HT-29 (cell line): ENCODE measurements at places on chromosomes 7 and 10. TPM values are rescaled to one million over a fixed set of nuclear protein-coding genes. Genes with fewer than 3 reads are reported as not detected.

Gene EDRF1
- 17.4 and 18.7 TPM in 2 replicates for total RNA-seq

Gene SLC13A4
- not detected in 2 replicates for total RNA-seq

Gene GRID2IP
- not detected in 2 replicates for total RNA-seq

Gene PFKFB3
- total RNA-seq, result 11.8 and 15.2 TPM in 2 replicates

Gene SRGN
- total RNA-seq, result 0.13 TPM in 1 of 2 replicates, not detected in the other

Gene LRRC4
- total RNA-seq, result not detected in 2 replicates

Gene ORC5
- 56.5 and 73.6 TPM in 2 replicates for total RNA-seq

Gene STAG3
- 0.05 and 0.08 TPM in 2 replicates for total RNA-seq

Gene ASAH2
- 0.41 and 4.6 TPM in 2 replicates for total RNA-seq

Gene PNLIPRP1
- total RNA-seq, result not detected in 2 replicates

Gene TSPAN13
- total RNA-seq, result 25.9 and 33.8 TPM in 2 replicates

Gene CNNM1
- total RNA-seq, result not detected in 2 replicates

Gene MKLN1
- 11.2 and 12.1 TPM in 2 replicates for total RNA-seq

DNA sequence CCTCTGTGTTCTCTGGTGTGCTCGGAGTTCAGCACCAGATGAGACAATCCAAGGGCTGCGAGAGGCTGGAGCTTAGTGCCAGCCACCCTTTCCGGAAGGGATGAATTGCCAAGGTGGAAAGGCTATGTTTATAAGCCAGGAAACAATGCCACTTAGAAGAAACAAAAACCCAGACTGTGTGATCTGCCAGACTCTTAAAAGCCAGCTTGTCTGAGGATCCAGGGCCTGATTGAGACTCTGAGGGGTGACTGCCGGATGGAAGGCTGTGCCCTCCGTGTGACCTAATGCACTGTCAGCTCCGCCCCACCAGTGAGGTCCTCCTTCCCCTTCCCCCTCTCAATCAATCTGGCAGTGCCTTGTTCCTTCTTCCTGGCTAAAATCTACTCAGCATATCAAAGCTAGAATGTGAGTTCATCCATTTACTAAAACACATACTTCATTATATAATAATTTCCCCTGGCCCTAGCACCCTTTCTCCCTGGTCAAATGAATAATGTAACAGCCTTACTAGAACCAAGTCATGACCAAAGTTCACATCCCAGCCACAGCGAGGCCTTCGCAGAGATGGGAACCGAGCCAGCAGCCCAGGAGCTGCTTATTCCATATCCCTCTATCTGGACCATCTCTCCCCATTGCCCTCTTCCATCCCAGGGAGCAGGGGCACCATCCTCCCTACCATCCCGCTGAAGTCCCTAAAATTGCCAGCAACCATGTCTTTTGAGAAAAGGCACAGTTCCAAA is 25.5 kb downstream of the FAM107B start:
- DNase-seq, result peak; percentile 22

GRCh38 chr10:17092986-17093803 is 36.4 kb downstream of the CUBN start:
- DNase-seq, result no peak

DNA sequence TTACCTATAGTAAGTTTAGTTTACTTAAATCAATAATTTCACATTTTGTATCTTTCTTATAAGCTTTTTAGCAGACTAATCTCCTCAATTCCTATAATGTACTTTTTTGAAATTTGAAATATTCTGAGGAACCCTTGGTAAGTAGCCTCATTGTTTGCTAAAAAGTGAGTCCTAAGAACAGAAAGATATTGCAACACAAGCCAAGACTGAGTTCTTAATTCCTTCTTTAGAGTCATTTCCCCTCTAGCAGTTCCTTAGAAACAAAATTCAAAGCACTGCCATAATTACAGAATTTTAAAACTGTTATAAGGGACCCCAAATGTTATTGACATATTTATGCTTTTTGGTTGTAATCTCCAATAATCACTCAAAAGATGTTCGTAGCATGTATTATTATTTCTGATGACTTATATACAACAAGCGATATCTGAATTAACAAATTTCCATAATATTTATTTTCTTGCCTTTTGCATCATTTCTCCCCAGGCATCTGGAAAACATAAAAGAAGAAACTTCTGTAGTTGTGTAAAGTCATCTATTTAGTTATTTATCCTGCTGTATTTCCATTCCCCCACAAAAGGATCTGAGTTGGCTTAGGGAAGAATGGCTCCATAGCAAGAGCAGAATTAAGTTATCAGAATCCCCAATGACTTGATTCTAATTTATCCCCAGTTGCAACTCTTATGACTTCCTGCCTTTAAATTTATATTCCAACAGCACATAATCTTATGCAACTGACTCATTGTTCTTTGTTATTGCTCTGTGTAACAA is 67.8 kb downstream of the TMEM26 start:
- DNase-seq, result no peak

GRCh38 chr7:14292737-14293136 is 303.3 kb upstream of the ETV1 start:
- no peak for DNase-seq

- no peak for DNase-seq
Measured at GRCh38 chr10:132990684-132991545, 48.5 kb upstream of the CFAP46 start.

GRCh38 chr7:106022193-106022821 is 59.2 kb downstream of the CDHR3 start:
- no peak for DNase-seq

GRCh38 chr10:75470901-75471300 is 39.5 kb downstream of the LRMDA start:
- no peak for DNase-seq

- DNase-seq, result no peak
Measured at GRCh38 chr7:79874797-79875196, 259.8 kb upstream of the GNAI1 start.

- no peak for DNase-seq
Measured at GRCh38 chr10:43160046-43160920, 22.0 kb downstream of the CSGALNACT2 start.

DNA sequence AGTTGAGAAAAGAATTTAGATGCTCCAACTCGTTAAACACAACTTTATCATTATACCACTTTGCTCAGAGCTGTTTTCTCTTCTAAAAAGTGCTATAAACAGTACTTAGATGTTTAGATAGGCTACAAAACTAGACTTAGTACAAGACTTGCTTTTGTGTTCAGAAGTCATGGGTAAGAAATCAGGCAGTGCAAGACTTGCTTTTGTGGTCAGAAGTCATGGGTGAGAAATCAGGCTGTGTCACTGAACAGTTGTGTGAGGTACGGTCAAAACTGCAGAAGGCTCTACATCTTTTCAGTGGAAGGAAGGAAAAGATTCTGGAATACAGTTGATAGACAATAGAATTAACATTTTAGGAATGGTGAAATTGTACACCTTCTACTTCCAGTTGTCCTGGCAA is 239.7 kb downstream of the DNAJB9 start:
- DNase-seq, result no peak

- no peak for DNase-seq
Measured at GRCh38 chr10:87767253-87767652, 50.8 kb downstream of the ATAD1 start.

DNA sequence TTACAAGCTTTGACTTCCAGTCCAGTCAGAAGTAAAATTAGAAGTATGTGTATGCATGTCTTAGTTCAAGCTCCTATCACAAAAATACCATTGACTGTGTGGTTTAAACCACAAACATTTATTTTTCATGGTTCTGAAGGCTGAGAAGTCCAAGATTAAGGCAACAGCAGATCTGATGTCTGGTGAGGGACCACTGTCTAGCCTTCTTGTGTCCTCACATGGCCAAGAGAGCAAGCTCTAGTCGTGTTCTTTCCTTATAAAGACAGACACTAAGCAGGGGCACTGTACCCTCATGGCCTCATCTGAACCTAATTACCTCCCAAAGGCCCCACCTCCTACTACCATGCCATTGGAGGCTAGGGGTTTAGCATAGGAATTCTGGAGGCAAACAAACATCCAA is 41.3 kb upstream of the ARL4A start:
- no peak for DNase-seq

DNA sequence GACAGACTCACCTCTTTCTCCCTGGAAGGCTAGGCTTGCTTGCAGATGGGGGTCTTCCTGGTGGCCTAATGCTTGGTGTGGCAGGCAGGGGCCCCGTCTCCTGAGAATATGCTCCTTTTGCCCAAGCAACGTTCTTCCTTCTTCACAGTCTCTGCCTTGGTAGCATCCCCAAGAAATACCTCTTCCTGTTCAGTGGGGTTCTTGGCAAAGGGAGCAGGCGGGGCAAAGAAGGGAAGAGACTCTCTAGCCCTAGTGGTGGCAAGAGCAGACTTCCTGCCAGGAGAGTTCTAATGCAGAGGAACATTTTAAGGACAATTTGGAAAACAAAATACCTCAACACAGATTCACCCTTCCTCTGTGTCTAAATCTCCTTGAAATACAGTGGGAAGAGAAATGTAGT is at the start of gene CLEC5A:
Gene CLEC5A, minus strand, starts transcription at position 179 of the 400 bp plus-strand sequence. CDS start 682 bp downstream, outside the sequence.
- no peak for DNase-seq

GRCh38 chr7:20238754-20239324 is 21.7 kb upstream of the MACC1 start:
- DNase-seq, result no peak

GRCh38 chr10:68092512-68092911 is 16.8 kb upstream of the MYPN start:
- no peak for DNase-seq

- DNase-seq, result peak; percentile 12
Measured at GRCh38 chr10:5971886-5972285, 5.5 kb downstream of the IL15RA start.

GRCh38 chr10:37952043-37952755 is 24.2 kb downstream of the ZNF25 start:
- no peak for DNase-seq

GRCh38 chr7:6154542-6155404 is 117.7 kb downstream of the CYTH3 start:
- no peak for DNase-seq

- DNase-seq, result no peak
Measured at GRCh38 chr10:55837273-55837672, 523.8 kb downstream of the ZWINT start.

DNA sequence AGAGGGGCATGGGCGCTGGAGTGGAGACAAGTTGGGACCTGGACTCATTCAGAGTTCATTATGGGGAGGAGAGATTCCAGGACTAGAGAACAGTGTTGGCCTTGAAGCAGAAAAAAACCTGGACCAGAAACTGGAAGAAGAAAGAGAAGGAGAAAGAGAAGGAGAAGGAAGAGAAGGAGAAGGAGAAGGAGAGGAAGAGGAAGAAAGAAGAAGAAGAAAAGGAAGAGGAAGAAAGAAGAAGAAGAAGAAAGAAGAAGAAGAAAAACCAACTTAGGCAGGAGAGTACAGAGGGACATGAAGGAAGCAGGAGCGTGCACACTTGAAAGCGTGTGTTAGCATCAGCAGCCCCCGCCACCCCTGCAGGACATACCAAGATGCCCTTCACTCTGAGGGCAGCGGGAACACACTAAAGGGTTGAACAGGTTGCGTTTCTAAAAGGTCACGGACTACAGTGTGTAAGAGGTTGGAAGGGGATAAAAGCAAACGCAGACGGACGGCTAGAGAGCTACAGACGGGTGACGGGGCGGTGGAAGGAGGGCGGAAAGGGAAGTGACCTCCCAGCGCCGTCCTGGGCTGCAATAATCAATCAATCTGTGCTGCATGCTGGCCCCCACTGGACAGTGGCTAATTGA is 95.3 kb downstream of the SEC61G start:
- no peak for DNase-seq

DNA sequence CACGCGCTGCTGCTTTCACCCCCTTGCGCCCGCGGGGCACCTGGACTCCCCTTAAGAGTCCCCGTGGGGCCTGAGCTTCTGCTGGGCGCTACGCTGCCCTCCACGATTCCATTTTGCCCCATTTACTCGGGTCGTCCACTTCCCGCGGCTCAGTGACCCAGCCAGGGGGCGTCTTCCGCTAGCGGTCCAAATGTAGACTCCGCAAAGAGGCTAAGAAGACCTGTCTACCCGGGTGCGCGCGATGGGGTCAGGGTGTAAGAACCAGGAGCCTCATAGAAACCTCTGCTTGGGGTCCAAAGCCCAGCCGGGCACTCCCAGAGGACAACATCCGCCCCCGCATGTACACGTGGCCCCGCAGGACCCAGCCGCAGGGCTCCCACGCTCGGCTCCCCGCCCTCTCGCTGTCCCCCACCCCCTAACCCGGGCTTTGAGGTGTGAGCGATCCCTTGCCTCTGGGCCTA is 5.2 kb upstream of the HMX2 start:
- DNase-seq, result no peak

DNA sequence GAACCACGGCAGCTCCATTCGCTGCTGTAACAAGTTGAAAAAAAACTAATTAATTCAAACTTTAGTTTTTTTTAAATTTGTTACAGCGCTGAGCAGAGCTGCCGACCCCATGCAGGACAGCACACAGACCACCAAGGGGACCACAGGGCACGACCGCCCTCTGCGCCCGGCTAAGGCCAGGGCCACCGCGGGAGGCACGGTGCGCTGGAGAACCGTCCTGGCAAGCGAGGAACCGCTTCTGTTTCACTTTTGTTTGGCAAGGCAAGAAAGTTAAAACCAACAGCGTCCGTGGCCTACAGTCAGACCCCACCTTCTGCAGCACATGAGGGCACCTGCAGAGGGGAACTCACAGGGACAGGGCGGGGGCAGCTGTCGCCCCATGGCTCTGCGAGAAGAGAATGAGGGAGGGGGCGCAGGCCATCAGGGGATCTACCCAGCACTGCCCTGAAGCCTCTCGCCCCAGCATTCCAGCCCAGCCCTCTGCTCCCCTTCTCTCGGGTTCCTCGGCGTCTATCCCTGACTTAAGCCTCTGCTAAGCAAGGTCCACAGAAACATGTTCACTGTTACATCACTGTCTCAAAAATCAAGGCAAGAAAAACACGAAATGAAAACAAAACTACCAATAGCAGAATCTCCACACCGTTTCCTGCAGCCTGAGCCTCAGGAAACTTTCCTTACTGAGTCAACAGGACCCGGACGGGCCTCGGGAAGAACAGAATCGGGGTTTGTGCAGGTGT is 204.4 kb downstream of the DIP2C start:
- no peak for DNase-seq

DNA sequence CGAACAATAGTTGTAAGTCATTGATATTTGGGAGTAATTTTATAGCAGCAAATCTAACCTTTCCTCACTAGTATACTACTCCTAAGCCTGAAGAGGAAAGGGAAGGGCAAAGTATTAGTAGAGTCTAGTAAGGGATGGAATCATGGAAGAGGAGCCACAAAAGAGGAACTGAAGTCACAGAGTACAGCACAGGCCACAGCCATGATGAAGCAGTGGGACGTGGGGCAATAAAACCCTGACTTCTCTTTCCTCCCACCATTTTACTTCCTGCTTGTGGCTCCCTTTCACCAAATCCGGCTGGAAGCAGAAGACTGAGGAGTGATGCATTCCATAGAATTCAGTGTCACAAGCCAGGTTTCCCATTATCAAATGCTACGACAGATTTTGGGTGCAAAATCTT is 58.7 kb downstream of the CABCOCO1 start:
- no peak for DNase-seq

GRCh38 chr7:139763330-139763729 is 14.5 kb downstream of the HIPK2 start:
- DNase-seq, result no peak

GRCh38 chr7:81672872-81673271 is 97.0 kb downstream of the HGF start:
- no peak for DNase-seq
